ENCODE measurements at places on chromosomes 5 and 9.

GRCh38 chr9:127574072-127574993 lies 37.7 kb upstream of the STXBP1 start:
- no peak for DNase-seq

- no peak for DNase-seq
Measured at GRCh38 chr5:56649569-56649968, 165.8 kb upstream of the MAP3K1 start.

GRCh38 chr5:146273109-146273508 lies 65.5 kb upstream of the POU4F3 start:
- DNase-seq, result no peak

DNA sequence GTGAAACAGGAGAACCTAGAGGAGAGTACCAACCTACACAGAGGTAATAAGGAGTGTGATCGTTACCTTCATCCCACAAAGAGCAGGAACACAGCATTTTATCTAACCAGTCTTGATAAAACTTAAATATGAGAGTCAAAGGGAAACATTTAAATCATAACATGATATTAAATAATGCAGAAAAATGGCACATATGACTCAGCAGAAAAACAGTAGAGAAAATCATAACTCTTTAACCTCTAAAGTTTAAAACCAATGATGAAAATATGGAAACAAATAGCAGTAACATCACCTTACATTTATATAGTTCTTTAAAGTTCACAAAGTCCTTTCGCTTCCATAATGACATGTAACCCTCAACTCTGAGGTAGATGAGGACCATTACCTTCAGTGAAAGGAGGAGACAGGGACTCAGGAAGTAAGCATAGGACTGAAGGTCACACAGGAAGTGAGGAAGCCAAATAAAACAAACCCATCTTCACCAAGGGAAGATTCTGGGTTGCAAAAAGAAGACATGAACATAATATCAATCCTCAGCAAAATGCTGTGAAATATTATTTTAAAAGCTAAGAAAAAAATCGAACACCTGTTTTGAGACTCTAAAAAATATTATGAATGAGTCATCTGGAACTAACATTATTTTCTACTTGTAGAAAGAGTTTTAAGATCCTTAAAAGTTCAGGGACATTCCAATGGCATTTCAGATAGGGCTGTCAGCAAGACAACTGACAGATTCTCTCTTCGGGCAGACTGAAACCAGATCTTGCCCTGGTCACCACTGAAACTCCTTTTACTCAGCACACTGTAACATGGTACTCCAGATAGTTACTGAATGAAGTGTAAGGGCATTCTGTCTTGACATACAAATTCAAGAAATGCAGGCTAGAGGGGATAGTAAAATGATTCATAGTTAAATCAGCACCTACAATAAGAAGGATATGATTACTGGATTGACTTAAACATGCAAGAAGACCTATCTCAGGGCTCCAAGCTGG lies 148.5 kb downstream of the EPB41L4A start:
- DNase-seq, result no peak

Data from NT2/D1 (cell line).